Upper lobe of left lung (tissue), 6 donors: ENCODE measurements at places on chromosomes 3 and 15.

DNA sequence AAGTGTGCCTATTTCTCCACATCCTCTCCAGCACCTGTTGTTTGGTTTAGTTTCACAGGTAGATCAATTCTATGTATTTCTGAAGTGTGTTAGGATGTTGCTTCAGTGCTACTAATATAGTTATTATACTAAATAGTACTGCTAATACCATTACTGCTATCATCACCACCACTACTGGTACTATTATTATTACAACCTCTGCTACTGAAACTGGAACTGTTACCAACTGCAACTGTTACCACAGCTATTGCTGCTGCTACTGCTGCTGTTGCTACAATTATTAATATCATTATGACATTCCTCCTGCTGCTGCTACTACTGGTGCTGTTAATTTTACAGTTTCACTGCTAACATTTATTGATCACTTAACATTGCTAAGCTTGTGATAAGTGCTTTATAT, 8.3 kb upstream of the LMOD3 start:
- no peak for DNase-seq

GRCh38 chr3:159263750-159264553, 462.1 kb downstream of the MFSD1 start:
- DNase-seq = no peak

DNA sequence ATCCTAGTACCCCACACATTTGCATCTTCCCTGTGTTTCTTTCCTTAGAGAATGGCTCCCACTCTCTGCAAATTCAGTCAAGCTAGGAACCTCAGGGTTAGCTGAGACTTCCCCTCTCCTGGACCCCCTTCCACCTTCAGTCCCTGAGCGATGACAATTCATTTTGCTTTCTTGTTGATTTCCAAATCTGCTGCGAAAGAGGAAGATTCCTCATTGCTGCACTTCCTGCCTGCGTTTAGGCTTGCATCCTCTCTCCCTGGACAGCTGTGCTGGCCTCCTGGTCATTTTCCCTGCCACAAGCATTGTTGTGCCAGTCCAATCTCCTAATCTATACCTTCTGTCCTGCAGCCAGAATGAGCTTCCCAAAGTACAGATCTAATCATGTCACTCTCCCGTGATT, 12.3 kb upstream of the DGKG start:
- no peak for DNase-seq

DNA sequence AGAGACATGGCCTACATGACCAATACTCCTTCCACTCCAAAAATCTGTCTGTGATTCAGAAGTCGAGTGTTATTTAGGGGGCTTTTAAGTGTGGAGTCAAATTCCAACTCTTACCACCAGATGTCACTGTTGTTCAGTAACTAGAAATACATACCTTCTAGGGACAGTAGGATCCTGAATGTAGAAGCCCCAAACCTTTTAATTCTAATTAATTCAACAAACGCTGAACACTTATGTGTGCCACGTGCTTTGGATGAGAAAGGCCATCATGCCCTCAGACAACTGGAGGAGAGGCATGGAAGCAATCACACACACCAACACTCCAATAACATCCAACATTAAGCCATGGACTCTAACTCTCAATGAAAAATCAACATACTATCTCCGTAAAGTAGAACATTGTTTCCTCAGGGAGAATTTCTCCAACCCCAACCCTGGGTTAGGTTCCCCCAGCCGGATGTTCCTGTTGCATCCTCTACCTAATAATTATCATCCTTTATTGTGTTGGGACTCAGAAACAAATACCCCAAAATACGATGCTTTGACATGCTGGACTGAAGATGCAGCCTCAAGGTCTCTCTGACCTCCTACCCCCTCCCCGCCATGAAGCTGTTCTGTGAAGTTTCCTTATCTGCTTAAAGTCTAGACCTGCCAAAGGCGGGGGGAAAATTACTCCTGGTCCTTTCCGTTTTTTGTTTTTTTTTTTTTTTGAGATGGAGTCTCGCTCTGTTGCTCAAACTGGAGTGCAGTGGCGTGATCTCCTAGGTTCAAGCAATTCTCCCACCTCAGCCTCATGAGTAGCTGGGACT, 8.0 kb upstream of the CCDC13 start:
- no peak for DNase-seq

GRCh38 chr3:145906301-145906700, 254.7 kb downstream of the PLOD2 start:
- no peak for DNase-seq

- DNase-seq = no peak
Measured at GRCh38 chr3:57793737-57794187, 37.7 kb downstream of the SLMAP start.

GRCh38 chr3:175985781-175986180, 1126.6 kb downstream of the NAALADL2 start:
- no peak for DNase-seq

- DNase-seq = no peak
Measured at GRCh38 chr3:134232151-134232550, 18.5 kb downstream of the RYK start.

DNA sequence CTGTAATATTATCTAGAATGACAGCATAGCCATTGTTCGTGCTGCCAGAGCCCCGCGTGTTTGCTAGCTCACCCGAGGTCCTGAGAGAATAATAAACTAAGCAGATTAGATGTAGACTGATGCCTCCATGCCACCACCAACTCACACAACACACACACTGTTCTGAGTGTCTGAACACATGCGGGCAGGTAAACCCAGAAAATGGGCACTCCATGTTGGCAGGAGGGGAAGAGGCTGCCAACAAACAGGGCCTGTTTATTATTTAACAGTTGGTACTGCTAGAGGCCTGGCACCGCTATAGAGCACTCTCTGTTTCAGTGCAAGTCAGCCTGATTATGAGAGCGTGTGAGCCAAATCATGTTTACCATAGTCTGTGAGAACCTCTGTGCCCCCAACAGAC, 299.0 kb downstream of the ZBTB20 start:
- no peak for DNase-seq

- DNase-seq = no peak
Measured at GRCh38 chr3:136752172-136752421, at the start of gene STAG1. Gene STAG1, minus strand, starts transcription at chr3:136752378. Its CDS starts 121,480 bp downstream, at chr3:136630898.

GRCh38 chr15:71224024-71224423, 108.8 kb downstream of the THSD4 start:
- no peak for DNase-seq

- DNase-seq = no peak
Measured at GRCh38 chr3:126121632-126122031, 37.7 kb upstream of the SLC41A3 start.

- DNase-seq = no peak
Measured at GRCh38 chr3:54939557-54940300, 11.9 kb upstream of the LRTM1 start.

DNA sequence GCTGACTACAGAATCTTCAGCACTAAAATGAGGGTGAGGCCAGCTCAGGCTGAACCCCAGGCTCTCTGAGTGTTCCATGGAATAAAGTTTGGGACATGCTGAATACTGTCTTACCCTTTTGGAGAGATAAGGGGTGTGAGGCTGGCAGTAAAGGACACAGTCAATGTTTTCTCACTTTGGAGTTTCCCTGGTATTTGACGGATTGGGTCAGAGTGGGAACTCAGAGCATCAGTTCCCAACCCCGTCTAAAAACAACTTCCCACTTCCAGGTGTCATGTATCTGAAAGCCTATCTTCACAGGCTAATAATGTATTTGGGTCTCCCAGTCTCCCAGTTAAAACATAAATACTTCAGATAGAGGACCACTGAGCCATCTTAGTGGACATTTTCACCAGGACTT, 180.7 kb downstream of the TLE3 start:
- DNase-seq = no peak

DNA sequence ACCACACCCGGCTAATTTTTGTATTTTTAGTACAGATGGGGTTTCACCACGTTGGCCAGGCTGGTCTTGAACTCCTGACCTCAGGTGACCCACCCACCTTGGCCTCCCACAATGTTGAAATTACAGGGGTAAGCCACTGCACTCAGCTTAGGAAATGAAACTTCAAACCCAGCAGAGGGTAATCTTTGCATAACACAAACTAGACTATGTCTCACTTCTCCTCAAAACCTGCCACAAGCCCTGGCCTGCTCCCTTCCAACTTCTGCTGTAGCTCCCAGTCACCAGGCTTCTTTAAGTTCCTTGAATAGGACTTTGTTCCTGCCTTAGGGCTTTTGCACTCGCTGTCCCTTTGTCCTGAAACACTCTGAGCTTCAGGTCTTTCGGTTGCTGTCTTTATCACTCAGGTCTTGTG, 39.2 kb upstream of the SEMA4B start:
- no peak for DNase-seq

- DNase-seq = no peak
Measured at GRCh38 chr3:115651087-115651486, 27.8 kb downstream of the GAP43 start.

GRCh38 chr15:98941595-98942255, 65.9 kb downstream of the PGPEP1L start:
- no peak for DNase-seq

DNA sequence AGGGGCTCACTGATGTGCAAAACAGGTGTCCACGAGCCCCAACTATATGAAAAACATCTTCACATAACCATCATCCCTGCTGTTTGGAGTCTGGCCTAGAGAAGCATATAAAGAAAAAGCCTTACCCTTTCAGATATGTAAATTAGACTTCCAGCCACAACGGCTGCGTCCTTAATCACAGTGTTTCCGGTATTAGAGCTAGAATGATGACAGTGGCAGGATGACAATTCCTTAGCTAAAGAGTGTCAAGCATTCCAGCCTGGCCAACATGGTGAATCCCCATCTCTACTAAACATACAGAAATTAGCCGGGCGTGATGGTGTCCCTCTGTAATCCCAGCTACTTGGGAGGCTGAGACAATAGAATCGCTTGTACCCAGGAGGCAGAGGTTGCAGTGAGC, 19.5 kb upstream of the SAMD7 start:
- DNase-seq = no peak

GRCh38 chr3:124831628-124832199, 55.5 kb downstream of the ITGB5 start:
- no peak for DNase-seq

- no peak for DNase-seq
Measured at GRCh38 chr15:60358935-60359682, 38.7 kb downstream of the ANXA2 start.

GRCh38 chr15:32893421-32893820, 175.6 kb downstream of the GREM1 start:
- DNase-seq = no peak
